Lower lobe of right lung (tissue), 2 donors: ENCODE measurements at places on chromosomes 6 and 20. TPM values are rescaled to one million over a fixed set of nuclear protein-coding genes. Genes with fewer than 3 reads are reported as not detected.

GRCh38 chr6:122704066-122704465, 75.5 kb upstream of the FABP7 start:
- DNase-seq = no peak

DNA sequence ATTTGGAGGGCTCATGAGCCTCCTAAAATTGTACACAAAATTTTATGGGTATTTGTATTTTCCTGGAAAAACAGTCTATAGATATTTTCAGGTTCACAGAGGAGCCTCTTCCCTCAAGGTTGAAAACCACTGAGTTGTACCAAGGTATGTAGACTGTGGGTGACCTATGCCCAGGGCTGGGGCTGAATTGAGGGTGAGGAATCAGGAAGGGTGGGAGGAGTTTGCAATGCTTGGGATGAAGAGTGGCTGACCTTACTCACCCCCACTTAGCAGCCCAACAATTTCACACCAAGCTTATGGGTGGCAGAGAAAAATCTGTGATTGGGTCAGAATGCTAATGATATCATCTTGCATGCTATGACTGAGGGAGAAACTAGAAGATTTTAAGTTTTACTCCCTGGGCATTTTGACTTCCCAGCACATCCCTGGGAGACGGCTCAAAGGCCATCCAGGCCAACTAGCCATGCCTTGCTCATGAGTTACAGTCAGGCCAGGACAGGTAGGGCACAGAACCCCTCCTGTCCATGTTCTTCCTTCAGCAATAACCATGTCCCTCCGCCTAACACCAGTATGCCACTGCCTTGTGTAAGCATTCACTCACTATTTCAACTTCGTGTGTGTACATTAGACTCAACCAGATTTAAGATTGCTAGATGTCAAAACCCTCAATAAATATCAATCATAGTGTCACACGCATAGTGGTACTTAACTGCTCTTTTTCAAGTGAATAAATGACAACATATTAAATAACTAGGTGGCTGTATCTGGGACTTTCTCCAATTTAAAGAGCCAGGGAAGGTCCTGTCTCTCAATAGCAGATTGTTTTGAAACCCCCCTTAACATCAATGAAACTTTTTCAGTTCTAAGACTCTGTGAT, 16.6 kb downstream of the ADTRP start:
- DNase-seq = no peak

- no peak for DNase-seq
Measured at GRCh38 chr20:47989957-47990356, 204.7 kb upstream of the SULF2 start.

Gene TRIM15
- not detected for total RNA-seq

Gene OARD1
- 28.7 TPM for total RNA-seq
